ENCODE measurements at places on chromosomes 12 and 14. TPM values are rescaled to one million over a fixed set of nuclear protein-coding genes. Genes with fewer than 3 reads are reported as not detected.

Gene SLC2A14
- not detected for total RNA-seq

Gene CPNE6
- not detected for total RNA-seq

Gene KRT71
- total RNA-seq = not detected

Gene KRT8
- total RNA-seq = 5.5 TPM

Gene KLHL33
- total RNA-seq = not detected

Gene KRT79
- total RNA-seq = not detected

Gene PPFIA2
- total RNA-seq = not detected

Gene ADAMTS20
- not detected for total RNA-seq

Gene NR1H4
- total RNA-seq = not detected

Gene RNASE1
- total RNA-seq = not detected

Gene TMEM30B
- 1.7 TPM for total RNA-seq

Gene RNASE3
- not detected for total RNA-seq

Gene RASAL1
- total RNA-seq = not detected

Gene DPY19L2
- not detected for total RNA-seq
